ENCODE measurements at places on chromosomes 6 and 20.

DNA sequence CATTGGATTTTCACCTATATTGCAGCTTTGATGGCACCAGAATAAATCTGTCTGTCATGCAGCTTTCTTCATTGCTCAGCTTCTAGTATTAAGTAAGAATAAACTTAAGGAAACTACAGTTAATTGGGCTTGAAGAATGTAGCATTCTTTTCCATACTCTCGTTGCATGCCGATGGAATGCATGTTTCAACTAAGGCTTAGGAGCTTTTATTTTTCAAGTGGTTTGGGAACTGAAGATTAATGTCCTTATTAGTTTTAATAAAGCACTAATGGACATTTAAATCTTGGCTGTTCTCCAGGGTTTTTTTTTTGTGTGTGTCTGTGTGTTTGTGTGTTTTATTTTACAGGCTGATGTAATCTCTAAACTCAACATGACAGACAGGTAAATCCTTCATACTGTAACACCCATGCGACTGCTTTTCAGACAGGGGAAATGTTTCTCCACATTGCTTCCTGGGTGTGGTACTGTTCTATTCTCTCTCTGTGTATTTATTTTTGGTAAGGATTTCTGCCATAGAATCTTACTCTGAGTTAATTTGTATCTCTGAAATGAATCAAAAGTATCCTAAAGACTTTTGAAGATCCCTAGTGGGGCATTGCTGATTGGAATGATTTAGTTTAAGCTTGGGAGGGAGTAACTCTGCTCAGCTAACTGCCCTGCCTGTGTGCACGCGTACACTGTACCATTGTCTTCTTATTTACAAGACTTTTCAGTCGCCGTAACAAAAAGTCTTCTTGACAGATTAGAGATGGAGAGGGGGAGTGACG lies 38.0 kb downstream of the SLC9A8 start:
- no peak for DNase-seq

DNA sequence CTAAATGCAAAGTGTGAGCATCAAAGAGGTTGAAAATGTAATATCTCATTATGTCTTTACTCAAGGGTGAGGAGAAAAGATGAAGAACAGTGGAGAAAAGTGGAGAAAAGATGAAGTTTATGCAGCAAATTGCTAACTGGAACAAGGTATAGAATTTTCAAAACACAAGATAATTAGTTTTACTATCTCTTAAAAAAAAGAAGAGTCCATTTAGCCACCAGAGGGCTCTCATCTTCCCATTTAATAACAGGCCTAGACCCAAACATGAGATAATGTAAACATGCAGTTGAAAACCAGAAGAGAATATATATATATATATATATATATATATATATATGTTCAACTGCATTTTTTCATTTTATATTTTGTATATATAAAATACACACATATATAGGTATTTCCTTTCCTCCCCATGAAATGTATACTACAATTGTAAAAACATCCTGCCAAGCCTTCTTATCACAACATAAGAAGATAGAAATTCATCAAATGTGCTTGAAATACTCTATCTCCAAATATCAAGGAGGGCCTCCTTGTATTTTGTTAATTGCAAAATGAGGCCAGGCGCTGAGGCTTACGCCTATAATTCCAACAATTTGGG lies 78.4 kb downstream of the ADTRP start:
- no peak for DNase-seq

GRCh38 chr6:145865595-145865994 lies 51.0 kb upstream of the FBXO30 start:
- no peak for DNase-seq

DNA sequence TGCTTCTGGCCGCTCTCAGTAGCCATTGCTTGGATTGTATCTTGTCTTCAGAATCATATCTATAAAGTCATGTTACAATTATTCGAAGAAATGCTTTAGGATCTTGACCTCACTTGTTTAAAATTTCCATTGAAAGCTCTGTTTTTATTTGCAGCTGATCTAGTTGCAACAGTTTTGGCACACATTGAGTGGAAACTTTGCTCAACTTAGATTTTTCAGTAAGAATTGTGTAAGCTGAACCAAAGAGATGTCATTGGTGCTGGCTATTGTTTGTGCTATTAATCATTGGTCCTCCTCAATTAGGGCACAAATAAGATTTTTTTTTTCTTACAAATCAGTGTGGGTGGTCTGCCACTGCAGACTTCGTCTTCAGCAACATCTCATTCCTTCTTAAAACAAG lies 649.2 kb downstream of the MMUT start:
- no peak for DNase-seq

DNA sequence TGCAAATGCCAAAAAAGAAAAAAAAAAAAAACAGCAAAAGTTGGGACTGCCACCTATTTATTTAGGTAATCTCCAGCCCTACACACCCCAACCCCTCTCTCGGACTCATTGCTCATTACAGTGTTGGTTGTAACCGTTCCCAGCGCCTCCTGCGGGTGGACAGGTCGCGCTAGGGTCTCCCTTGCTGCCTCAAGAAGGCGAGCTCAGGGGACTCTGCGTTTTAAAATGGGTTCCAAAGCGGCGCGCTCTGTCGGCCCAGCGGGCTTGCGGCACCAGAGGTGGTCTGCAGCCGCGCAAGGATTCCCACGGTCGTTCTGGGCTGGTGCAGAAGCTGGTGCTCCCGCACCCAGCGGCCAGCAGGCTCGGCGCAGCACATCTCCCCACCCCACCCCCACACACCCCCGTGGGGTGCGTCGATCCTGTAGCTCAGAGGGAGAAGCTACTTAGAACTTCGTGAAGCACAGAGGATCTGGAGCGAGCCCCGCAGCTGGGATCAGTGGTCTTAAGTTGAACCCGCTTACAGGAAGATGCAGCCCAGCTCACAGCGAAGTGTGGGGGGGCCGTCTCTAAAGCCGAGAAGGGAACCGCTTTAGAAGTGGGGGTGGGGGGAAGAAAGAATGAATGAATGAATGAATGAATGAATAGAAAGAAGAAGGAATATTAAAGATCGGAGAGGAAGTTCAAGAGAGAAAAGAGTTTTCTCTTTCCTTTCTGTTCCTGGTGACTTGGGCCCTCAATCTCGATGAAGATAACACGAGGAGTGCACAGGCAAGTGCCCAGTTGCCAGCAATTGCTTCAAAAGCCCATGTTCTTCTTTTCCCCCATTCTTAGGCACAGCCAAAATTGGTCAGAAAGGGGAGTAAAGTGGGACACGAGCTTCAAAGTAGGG lies 780 bp downstream of the TFAP2A start:
- DNase-seq: no peak

GRCh38 chr6:142414462-142415250 lies 112.8 kb downstream of the ADGRG6 start:
- DNase-seq: no peak

DNA sequence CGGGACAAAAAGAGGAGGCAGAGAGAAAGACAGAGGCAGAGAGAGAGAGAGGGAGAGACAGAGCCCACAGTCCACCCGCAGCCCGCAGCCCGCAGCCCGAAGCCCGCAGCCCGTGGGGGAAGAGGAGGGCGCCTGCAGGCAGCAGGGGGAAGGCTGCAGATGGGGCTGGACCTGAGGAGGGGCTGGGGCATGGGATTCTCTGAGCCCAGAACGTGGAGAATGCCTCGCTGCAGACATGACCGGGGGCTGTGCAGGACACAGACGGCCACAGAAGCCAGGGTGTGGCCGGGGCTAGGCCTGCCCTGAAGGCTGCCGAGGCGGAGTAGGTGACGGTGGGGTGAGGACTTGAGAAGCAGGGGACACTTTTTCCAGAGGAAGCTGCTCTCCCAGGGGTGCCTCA lies 6.5 kb upstream of the SLCO4A1 start:
- DNase-seq: no peak

DNA sequence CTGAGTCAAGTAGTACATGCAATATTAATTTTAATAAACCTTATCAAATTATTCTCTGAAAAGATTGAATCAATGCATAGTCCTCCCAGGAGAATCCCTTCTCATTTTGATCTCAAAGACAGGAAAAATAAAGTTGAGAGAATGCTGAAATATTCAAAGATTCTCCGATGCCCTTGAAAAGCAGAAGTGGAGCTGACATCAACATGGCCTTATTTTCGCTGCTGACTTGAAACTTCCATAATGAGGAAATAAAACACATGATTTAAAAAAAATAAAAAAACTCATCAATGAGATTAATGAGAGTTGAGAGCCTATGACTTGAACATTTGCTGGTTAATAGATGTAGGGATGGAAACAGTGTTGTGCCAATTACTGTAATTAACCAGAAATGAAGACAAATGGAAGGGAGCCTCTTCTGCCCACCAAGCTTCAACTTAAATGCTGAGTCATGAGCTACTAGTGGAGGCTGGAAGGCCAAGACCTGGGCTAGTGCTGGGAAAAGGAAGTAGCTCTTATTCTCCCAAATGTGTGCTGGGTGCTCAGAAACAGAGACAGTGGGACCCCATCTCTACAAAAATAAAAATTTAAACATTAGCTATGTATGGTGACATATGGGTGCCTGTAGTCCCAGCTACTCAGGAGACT lies 139.9 kb downstream of the BFSP1 start:
- DNase-seq: no peak

GRCh38 chr6:118387921-118388701 lies 160.0 kb upstream of the PLN start:
- no peak for DNase-seq

DNA sequence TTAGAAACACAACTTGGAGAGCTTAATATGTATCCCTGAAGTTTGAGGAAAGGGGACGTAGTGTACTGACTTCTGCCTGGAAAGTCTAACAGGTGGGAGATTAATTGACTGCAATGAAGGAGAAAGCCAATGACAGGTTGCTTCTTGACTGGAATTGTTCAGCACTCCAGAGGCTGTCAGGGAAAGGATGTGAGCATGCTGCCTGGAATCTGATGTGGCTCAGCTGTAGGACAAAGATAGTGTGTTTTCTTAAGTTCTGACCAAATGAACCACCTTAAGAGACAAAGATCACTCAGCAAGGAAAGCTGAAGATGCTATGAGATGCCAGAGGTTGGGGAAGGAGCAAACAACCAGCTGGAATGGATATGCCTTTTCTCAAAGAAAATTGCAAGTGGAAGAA lies 185.8 kb downstream of the PHF3 start:
- DNase-seq: no peak

DNA sequence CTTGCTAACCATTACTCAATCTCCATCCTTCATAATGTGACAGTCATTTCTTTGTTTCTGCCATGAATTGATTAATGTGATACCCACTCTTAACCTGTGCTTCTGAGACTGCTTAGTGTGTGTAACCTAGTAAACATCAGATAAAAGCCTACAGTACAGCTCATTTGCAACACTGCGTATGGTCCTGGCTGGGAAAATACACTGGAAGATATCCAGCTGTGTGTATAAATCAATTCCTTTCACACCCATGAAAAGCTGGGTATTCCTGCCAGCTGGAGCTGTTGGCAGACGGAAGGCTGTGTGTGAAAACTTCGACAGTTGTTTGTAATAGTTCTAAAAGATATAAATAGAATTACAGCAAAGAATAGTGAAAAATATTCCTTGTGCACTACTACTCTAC lies 509.2 kb downstream of the FRK start:
- no peak for DNase-seq

DNA sequence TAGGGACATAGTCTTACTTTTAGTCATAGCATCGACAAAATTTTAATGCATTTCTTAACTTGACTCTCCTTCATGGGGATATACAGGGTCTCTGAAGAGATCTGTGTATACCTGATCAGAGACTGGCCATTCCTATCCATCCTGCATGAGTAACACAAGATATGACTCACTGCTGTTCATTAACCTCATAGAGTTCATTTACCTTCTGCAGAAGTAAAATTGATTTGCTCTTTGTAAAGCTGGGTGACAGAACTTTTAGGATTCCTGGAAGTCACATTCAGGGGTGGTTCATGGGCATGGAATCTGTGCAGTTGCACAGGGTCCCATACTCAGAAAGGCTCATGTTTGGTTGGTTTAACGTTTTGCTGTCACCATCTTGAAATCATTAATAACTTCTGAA lies 53.2 kb downstream of the PDE7B start:
- no peak for DNase-seq

DNA sequence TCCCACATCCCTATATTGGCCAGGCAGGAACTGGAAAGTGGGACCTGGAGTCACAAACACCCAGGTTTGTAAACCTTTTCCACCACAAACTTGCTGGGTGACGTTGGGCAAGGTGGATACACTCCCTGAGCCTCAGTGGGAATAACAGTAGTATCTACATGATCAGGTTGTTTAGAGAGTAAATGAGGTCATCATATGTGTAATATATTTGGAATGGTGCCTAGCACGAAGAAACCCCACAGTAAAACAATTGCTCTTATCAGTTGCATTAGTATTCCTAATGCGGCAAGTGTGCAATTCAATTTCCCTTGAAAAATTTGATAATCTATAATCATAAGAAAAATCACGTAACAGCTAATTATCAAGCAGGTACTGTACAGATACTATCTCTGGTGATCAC lies 51.9 kb downstream of the HIVEP2 start:
- no peak for DNase-seq

DNA sequence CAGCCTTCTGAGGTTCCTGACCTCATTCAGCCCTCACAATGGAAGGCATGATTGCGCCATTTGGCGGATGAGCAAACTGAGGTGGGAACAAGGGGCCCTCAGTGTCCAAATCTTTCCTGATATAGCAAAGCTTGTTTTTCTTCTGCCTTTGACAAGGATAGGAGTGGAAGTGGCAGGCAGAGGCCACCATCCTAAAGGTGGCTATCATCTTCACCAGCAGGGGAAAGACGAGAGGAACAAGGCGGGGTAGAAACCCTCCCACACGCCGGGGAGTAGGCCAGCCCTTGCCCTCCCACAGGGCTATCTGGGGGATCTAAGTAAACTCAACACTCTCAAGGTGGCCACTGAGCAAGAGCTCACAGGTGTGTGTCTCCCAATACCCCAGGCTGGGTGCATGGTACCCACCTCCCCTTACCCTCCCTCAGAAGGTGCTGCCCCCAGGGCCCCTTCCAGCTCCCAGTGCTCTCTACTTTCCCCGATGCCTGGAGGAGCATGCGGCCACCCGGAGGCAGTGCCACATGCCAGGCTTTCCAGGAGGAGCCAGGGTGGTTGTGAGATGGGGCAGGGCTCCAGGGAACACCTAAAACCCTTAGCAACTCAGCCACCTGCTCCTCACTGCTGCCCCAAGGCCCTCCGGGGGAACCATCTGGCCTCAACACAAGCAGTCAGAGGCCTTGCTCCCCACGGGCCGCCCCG lies 11.2 kb downstream of the SPDEF start:
- no peak for DNase-seq

GRCh38 chr6:141316236-141316635 lies 816.5 kb upstream of the GJE1 start:
- DNase-seq: no peak

DNA sequence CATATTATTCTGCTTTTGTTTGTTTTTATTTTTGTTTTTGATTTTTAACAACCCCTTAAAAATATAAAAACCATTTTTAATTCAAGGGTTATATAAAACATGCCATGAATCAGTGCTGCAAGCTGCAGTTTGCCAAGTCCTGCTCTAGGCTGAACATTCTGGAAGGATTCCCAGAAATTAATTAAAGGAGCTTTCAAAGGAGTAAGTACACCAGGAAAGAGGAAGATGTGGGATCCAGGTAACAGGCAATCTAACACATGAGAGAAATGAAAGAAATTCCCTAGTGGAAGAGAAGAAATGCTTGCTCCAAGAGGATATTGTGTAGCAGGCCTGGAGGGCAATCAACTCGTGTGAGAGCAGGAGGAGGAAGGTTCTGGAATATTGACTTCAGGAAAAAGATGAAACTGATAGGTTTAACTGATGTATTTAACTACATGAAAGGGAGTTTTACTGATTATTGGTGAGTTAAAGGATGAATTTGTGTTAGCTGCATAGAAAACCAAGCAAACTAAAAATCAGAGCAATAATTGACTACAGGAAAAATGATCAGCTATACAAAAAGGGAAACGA lies 146.0 kb upstream of the PHACTR1 start:
- no peak for DNase-seq
